ENCODE measurements at places on chromosomes 11 and 22.

DNA sequence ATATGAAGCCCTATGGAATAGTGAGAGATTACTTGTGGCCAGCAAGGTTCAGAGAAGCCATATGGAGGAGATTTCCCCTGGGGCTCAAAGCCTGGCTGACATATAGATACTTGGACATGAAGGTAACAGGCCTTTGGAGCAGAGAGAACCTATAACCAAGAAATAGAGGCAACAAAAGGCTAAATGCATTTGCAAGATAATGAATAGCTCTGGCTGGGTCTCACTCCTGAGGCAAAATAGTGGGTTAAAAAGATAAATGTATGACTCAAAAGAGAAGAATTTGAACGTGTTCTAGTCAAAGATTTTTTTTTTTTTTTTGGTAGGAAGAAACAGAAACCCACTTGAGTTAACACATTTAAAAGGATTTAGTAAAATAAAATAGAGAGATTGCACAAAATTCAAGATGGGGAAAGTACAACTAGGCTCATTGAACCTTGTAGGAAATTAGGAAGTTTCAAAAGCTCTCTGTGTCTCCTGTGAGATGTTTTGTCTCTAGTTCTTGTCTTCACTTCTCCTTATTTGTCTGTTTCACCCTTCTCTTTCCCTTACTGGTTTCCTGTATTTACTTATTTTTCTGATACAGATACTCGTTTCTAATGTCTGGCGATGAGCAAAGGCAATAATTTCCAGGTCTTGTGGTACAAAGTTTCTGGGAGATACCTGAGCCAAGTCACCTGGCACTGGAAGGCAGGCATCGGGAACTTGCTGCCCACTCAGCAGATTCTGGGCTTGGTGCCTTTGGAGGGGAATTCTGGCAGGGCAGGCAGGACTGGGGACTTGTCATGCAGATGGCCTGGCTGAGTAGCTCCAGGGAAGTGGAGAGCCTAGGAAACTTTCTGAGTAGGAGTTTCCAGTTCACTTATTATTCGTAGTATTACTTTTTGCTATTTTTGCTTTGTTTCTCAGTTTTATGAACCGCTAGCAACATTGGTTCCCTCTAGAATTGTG is 49.2 kb upstream of the SESN3 start:
- peak; percentile 71 for DNase-seq

- DNase-seq: no peak
Measured at GRCh38 chr11:56333156-56333555, 12.7 kb upstream of the OR8K1 start.

DNA sequence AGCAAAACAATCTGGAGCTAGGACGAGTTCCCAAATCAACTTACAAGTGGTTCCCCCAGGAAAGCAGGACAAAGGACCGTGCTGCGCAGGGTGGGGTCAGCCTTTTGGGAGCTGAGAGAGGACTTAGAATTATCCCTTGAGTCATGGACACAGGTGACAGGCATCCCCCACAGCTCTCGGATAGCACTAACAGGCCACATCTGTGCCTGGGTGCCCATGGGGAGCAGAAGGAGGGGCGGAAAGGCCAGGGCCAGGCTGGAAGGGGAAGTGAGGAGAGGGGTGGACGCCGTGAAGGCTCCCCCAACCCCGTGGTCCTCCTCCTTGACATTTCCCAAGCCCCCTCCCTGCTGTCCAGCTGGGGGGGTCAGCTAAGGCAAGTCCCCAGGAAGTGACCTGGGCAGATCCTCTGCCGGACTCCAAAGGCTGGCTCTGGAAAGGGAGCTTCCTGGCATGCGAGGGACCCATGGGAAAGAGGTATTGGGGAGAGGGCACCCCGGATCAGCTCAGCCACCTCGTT is 31.6 kb upstream of the A4GALT start:
- DNase-seq: no peak

DNA sequence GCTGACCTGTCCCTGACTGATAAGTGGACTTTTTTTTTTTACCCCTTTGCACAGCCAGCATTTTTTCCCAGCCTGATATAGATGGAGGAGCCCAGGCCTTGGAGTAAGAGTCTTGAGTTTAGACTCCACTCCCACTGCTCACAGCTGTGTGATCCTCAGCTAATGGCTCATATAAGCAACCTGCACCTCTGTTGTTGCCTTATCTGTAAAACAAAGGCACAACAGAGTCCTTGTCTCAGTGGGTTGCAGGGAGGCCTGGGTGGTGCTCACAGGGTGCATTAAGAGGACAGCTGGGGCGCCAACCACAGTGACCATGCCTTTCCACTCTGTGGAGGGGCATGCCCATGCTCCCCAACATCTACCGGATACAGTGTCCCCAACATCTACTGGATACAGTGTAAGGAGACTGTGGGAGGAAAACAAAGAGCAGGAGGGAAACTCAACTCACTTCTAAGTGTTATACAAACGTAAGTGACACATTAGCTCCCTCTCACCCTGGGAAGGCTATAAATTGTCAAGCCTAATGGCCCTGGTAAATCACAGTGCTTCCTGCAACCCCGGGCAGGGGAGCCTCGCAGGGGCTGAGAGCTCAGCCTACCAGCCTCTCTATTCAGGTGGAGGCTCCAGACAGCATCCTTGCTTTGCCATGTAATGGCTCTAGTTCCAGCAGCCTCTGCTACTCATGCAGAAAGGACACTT is 109.5 kb downstream of the TENM4 start:
- no peak for DNase-seq

- no peak for DNase-seq
Measured at GRCh38 chr11:74279256-74279655, 32.2 kb downstream of the P4HA3 start.

DNA sequence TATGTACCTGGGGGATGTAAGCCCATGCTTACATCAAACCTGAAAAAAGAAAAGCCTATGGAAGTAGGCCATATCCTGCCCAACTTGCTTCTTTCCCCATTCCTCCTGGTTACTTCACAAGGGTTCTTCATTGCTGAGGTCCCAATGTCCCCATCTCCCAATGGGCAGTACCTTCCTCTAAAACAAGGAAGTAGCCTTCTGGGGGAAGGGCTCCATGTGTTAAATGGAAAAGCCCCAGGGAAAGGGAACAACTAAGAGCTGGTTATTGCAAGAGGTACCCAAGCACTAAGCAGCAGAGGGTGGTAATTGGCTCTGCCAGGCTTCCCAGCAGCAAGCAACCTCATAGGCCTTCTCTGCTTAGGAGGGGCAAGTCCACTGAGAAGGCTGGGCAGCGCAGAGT is 11.3 kb downstream of the TMEM216 start:
- DNase-seq: no peak

DNA sequence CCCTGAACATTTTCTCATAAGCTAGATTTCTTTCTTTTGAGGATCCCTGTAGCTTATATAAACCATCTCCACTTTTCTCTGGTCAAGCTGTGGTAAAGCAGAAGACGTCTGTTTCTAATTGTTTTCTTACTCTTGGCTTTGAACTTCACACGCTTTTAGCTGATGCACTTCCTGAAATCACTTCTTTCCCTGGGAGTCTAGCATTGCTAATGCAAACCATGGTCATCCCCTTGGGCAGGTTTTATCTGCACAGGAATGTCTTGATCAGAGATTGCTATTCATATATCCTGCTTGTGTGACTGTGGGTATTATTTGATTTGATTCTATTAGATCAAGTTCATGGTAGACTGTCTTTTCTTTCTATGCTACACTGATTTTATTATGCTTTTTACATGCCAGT is 199.2 kb upstream of the POU2AF2 start:
- DNase-seq: no peak

DNA sequence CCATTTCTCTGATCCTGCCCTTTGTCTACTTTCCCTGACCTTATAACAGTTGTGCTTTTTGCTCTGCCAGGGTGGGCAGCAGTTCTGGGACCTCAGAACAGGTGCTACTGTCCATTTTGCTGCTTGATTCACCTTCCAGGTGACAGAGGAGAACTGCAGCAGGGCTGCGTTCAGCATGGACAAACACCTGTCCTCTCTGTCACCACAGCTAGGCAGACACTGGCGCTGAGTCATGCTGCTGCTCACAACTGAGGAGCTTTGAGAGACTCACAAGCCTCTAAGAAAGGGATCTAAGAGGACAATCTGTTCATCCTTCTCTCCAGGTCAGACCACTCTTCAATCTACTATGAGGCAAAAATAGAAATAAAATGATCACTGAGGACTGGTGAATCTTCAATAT is 1144.5 kb upstream of the CCDC90B start:
- peak; percentile 55 for DNase-seq

DNA sequence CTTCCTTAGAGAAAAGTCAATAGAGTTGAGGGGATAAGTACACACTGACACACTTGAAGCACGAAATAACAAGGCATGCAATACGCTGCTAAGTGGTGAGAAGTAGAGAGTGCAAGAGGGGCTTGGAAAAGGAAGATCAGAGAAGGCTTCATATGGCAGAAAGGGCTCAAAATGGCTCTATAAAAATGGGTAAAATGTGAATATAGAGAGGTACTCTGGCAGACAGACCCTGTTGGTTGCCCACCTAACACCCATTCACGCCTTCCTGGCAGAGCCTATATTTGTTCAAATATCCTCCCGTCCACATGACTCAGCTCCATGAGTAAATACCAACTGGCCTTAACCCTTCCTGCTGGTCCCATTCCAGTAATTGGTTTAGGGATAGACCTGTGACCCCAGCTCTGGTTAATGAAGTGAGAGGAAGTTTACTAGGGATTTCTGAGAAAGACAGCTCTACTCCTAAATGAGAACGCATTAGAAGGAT is 38.9 kb upstream of the CCDC34 start:
- no peak for DNase-seq

DNA sequence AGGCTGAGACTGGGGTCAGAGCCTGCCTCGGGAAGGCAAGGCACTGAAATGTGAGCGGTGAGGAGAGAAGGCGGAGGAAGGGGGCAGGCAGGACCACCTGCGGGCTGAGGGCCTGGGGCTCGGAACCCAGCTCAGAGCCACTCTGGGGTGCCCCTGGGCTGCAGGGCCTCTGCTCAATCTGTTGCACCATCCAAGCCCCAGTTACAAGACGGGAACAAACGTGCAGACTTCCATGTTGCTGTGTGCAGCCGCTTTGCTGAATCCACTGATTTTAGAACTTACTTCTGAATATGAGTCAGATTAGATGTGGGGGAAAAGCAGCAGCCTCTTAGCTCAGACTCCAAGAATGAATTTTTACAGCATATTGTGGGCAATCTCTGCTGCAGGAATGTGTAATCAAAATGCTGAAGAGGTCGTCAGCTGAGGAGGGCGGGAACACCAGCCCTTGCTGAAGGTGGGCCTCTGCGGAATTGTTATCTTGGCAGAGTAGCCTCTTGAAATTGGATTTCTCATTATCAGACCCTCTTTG is 21.6 kb downstream of the PARVG start:
- DNase-seq: no peak

- no peak for DNase-seq
Measured at GRCh38 chr11:93033093-93033492, 63.6 kb downstream of the MTNR1B start.

DNA sequence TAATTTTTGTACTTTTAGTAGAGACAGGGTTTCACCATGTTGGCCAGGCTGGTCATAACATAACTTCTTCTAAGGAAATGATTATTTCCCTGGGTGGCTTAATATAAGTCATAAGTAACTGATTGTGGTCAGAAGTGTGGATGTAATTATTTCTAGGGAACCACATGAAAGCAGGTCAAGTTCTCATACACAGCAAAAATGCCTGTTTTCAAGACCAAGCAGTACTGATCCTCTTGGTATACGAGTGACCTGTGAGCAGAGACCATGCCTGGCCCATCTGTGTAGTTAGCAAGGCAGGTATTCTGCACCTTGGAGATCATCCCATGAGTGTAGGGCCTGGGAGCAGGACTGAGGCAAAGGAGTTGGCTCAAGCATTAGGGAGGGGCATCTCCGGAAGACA is 32.5 kb upstream of the NUCB2 start:
- no peak for DNase-seq

- no peak for DNase-seq
Measured at GRCh38 chr11:77175021-77175842, 47.2 kb downstream of the MYO7A start.

- no peak for DNase-seq
Measured at GRCh38 chr11:77244277-77245027, 57.0 kb downstream of the GDPD4 start.

DNA sequence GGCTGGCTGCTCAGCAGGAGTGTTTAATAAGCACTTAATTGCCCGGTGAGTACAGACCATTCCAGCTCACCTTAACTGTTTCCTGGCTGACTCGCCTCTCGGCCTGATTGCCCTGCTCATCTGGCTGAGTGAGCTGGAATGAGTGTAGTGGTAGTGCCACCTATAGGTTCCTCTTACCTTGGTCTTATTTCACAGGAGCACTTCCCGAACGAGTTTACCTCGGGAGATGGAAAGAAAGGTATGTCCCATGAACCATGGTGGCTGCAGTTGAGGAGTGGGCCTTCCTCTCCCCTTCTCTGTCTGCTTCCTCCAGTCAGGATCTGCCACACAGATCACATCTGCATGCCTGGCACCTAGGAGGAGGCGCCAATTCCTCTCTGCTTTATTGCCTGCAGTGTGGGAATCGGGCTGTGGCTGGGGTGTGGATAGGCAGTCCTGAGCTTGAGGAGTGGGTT is 26.7 kb downstream of the UPB1 start:
- DNase-seq: peak; percentile 89

DNA sequence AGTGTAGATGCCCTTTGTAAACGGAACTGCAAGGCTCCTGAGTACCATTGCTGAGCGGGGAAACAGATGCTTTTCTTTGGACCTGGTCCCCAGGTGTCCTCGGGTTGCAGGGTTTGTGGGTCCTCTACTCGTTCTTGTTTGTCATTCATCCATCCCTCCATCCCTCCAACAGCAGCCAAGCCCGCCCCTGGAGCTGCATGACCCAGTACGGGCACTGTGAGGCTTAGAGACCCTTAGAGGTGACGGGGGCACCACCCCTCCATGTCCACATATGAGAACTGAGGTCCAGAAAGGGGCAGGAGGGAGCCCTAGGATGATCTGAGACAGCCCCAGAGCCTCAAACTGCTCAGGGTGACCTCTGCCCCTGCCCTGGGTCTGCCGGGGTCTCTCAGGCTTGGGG is 45.4 kb downstream of the WNT11 start:
- no peak for DNase-seq

DNA sequence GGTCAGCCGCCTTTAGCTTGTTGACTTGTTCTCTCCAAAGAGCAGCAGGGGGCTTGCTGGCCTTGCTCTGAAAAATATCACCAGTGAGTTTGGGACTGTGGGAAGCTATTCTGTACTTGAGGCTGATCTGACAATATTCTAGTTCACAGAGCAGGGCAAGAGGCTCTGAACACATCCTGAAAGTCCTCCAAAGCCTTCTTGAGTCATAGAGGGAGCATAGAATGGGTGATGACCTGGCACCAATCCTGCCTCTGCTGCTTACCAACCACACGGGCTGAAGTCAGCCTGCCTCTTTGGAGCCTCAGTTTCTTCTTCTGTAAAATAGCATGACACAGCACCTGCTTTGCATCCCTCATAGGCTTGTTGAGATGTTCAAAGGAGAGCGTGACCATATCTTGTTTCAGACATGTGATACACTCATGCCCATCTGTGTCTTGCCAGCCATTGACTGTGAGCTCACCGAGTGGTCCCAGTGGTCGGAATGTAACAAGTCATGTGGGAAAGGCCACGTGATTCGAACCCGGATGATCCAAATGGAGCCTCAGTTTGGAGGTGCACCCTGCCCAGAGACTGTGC is 96.6 kb downstream of the RRAS2 start:
- DNase-seq: no peak
